Cardiac muscle cell (in vitro differentiated cells and primary cell): ENCODE measurements at places on chromosomes 6 and 20. TPM values are rescaled to one million over a fixed set of nuclear protein-coding genes. Genes with fewer than 3 reads are reported as not detected.
A peak's percentile ranks its signal among the peaks of the same experiment; 100 is the strongest.

Gene CPNE5
- total RNA-seq = 29.2 and 52.1 TPM in 2 replicates

Gene SLC26A8
- not detected in 2 replicates for total RNA-seq

Gene SLC32A1
- not detected in 2 replicates for total RNA-seq

Gene C20orf144
- total RNA-seq = 0.21 TPM in 1 of 2 replicates, not detected in the other

Gene PRDM13
- not detected in 2 replicates for total RNA-seq

Gene ADTRP
- not detected in 2 replicates for total RNA-seq

Gene CD40
- 0.35 and 0.42 TPM in 2 replicates for total RNA-seq

Gene TULP1
- 4.8 and 5.2 TPM in 2 replicates for total RNA-seq

Gene HLA-DMB
- total RNA-seq = not detected in 2 replicates

Gene STX16
- 29.9 and 58.1 TPM in 2 replicates for total RNA-seq

Gene GRM4
- 0.25 and 0.42 TPM in 2 replicates for total RNA-seq

GRCh38 chr20:44861531-44862006 is 23.9 kb upstream of the YWHAB start:
- no peaks in the 10 kb centered on the region for H3K36me3 ChIP-seq
- H3K27me3 ChIP-seq = no peaks in the 10 kb centered on the region
- no peak for DNase-seq
- peaks cover 8% of the 10 kb centered on the region for H3K4me1 ChIP-seq
- H3K4me3 ChIP-seq = no peak overlapping the region

DNA sequence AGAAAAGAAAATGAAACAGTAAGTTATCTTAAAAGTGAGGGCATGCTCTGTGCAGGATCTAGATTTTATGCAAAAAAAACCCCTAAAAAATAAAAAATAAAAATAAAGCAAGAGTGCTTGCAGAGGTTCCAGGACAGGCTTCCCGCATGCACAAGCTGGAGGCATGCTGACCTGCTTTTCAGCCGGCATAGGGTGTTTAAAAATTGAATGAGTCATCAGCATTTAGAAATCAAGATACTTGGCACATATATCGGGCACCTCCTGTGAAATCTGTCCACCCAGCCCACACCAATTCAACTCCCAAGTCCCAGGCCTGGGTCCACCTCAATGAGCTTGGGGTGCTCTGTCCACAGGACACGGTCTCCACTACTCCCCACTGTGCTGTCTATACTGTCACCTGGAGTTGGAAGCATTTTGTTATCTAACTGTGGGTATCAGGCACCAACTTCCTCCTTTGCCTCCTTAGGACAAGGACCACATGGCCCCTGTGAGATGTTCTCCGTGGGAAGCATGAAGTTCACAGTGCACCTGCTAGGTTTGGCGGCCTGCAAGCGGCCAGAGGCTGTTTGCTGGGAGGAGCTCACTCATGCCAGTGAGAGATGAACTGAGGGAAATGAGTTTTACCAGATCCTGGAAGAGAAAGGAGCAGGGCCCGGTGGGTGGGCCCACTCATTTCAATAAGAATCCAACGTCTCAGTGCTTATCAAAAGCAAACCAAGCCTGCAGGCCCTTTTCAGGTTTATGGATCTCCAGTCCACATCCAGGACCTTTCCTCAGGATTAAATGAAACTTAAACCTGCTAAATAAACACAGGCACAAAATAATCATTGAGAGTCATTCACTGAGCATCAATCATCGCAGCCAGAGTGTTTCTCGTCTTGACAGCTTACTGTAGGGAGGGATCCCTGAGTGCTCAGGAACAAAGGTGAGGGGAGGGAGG is 121.1 kb downstream of the FOXA2 start:
- H3K27ac ChIP-seq = no peak overlapping the region
- no peaks in the 10 kb centered on the region for H3K4me1 ChIP-seq
- peaks cover 37% of the 10 kb centered on the region for H3K27me3 ChIP-seq

DNA sequence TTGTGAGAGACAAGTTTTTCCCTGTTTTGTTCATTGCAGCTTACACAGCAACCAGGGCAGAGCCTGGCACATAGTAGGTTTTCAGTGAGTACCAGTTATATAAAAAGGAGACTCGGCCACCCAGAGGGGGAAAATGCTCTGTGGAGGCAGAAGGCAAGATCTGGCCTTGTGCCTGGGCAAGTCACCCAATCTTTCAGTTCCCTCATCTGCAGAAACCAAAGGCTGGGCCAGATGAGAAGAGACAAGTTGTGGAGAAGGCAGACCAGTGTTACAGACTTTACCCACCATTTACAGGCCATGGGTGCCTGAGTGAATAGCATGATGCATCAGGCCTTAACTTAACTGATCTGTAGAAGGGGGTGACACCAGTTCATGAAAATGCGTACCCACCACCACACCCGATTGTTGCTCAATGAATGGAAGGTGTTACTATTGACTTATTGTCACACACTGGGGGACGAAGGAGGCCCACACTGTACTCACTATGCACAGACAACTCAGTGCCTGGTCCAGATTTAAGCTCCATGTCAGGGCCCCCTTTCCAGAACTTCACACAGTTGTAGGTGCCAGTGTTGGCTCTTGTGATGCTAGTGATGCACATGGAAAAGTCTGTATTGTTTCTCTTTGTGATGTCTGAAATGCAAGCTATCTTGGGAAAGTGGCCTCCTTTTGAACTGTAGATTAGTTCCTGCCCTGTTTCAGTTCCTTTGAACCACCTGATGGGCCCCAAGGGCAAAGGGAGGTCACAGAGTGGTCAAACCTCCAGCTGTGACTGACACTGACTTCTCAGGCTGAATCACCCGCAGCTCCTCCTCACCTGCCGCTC is 64.3 kb upstream of the SIRPG start:
- no peaks in the 10 kb centered on the region for H3K4me1 ChIP-seq
- H3K36me3 ChIP-seq = no peaks in the 10 kb centered on the region
- H3K27me3 ChIP-seq = peaks cover 45% of the 10 kb centered on the region
- no peak overlapping the region for H3K27ac ChIP-seq
- H3K4me3 ChIP-seq = no peak overlapping the region
- DNase-seq = no peak

DNA sequence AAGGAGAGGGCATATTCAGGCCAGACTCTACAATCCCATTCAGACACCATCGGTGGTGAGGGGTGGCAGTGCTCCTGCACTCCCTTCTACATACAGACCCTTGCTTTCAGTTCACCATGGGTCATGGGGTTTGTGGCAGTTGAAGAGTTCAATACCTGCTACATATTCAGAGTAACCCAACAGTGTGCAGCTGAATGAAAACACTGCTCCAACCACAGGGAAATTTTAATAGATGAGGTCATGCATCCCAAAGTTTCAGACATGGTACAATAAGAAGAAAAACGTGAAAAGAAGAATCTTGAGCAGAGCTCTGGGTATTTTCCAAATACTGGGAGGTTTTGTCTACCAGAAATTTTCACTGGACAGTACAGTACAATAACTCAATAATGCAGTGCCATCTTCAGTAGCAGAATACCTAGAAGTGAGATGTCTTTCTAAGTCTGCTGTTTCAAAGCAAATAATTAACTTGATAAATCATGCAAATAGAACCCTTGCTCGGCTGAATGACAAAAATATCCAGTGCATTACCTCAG is 162.1 kb downstream of the PTPRK start:
- H3K27ac ChIP-seq = no peak overlapping the region
- no peak for DNase-seq
- H3K36me3 ChIP-seq = no peaks in the 10 kb centered on the region

DNA sequence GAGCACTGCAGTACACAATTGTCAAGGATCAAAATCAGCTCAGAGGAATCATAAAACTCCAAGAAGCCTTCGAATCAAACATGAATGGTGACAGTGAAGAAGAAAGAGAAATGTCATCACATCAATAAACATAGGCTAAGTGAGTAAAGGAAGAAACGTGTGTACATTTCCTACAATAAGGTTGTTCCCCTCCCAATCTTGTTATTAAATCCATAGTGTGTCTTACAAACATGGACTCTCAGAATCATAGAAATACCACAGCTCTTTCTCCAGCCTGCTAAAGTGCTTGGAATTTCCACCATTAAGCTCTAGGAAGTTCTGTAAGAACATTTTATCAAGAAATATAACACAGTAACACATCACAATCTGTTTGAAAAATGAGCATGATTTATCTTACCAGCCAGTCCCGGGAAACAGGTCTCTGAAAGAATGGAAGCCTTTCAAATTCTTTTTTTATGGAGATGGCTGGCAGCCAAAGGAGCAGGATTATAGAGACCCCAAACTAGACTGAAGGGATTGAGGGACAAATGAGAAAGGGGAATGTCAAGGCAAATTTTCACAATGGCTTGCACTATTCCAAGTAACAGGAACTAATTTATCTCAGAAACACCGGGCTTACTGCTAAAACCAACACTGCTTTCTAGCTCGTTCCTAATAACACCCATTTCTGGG is 4.5 kb upstream of the TNFAIP3 start:
- H3K36me3 ChIP-seq = no peaks in the 10 kb centered on the region
- H3K27me3 ChIP-seq = no peaks in the 10 kb centered on the region
- no peak overlapping the region for H3K27ac ChIP-seq
- peaks cover 39% of the 10 kb centered on the region for H3K4me1 ChIP-seq
- no peak overlapping the region for H3K4me3 ChIP-seq
- DNase-seq = no peak

DNA sequence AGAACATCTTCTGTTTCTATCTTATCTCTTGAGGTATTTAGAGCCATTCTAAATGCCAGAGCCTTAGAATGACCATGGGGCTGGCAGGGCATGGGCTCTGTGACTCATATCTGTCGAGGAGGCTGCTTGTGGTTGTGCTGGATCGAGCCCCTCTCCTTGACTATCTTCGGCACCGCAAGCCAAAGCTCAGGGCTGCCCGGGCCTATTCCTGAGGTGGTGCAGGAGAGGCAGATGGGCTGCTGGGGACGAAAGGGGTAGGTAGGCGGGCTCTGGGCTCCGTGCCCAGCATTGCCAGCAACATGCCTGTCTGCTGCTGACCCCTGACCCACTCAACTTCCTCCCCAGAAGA is 89.9 kb downstream of the NOL4L start:
- no peak overlapping the region for H3K27ac ChIP-seq
- no peaks in the 10 kb centered on the region for H3K36me3 ChIP-seq
- no peaks in the 10 kb centered on the region for H3K27me3 ChIP-seq
- peaks cover 25% of the 10 kb centered on the region for H3K4me1 ChIP-seq

DNA sequence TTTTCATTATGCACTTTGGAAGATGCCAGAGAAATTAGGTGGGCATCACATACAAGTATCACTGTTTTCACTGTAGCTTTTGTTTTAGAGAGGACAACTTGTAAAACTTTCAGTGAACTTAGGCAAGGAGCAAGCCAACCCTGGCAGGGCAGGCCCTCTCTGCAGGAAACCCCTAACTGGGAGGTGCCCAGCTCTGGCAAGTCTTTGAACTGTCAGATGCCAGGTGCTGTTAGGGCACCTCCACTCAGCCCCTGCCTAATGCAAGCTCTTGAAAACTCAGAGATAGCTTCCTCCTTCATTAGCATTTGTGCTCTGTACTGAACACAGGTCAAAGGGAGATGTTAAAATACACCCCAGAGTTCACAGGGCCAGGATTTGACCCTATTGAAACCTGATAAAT is 774.2 kb upstream of the FLRT3 start:
- no peaks in the 10 kb centered on the region for H3K4me1 ChIP-seq
- H3K27me3 ChIP-seq = no peaks in the 10 kb centered on the region
- H3K36me3 ChIP-seq = no peaks in the 10 kb centered on the region
- DNase-seq = peak; percentile 0
- H3K4me3 ChIP-seq = no peak overlapping the region
- H3K27ac ChIP-seq = no peak overlapping the region

DNA sequence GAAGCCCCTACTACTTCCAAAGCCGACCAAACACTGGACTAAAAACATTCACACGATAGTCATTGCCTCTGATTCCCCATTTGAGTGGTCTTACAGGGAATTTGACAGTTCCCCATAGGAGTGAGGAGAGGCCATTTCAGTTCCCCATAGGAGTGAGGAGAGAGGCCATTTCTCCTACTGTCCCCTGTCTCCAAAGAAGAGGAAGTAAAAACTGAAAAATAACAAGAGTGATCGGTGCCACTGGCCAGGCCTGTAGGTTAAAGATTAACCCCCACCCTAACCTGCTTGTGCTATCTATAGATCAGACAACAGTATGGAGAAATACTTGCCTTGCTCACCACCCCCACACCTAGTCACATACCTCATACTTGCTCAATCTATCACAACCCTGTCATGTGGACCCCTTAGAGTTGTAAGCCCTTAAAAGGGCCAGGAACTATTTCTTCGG is 204.0 kb upstream of the MOCS1 start:
- H3K27ac ChIP-seq = no peak overlapping the region
- H3K4me3 ChIP-seq = no peak overlapping the region
- DNase-seq = no peak
- H3K4me1 ChIP-seq = no peaks in the 10 kb centered on the region
- H3K27me3 ChIP-seq = no peaks in the 10 kb centered on the region
- H3K36me3 ChIP-seq = no peaks in the 10 kb centered on the region

- H3K27me3 ChIP-seq = no peaks in the 10 kb centered on the region
- DNase-seq = no peak
- no peak overlapping the region for H3K27ac ChIP-seq
These were observed 492.0 kb upstream of the MARCKS start for GRCh38 chr6:113365191-113365590.

GRCh38 chr6:40444312-40444711 is 142.9 kb downstream of the LRFN2 start:
- no peaks in the 10 kb centered on the region for H3K36me3 ChIP-seq
- no peak for DNase-seq
- peaks cover 3% of the 10 kb centered on the region for H3K27me3 ChIP-seq
- H3K4me3 ChIP-seq = no peak overlapping the region
- H3K4me1 ChIP-seq = no peaks in the 10 kb centered on the region
- H3K27ac ChIP-seq = no peak overlapping the region

DNA sequence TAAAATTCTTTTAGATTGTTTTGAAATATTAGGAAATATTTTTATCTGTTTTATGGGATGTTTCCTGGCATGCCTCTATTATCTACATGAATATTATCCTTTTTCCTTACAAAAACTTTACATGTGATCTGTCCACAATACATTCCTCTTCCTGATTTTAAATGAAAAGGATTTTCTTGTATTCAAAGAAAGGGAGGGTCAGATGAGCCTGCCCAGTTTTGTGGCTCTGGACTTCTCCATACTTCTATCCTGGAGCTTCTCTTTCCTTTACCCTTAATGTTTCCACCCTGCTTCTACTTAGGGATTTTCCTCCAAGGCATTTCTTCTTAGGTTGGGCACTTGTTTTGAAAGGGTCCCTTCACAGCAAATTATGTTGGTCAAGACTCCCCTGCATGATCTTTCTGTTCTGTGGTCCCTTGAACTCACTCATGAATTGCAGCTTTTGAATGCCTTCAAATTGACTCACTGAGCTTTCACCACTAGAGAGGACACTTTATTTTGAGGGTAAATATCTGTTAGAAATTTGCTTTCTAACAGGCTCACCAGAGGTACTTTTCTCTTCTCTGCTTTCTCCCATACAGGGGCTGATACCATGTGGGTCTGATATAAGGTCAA is 104.9 kb downstream of the CENPW start:
- no peak overlapping the region for H3K4me3 ChIP-seq
- no peak overlapping the region for H3K27ac ChIP-seq
- no peaks in the 10 kb centered on the region for H3K36me3 ChIP-seq
- no peaks in the 10 kb centered on the region for H3K27me3 ChIP-seq

- DNase-seq = no peak
- no peaks in the 10 kb centered on the region for H3K36me3 ChIP-seq
- peak overlapping the region; percentile 97 for H3K27ac ChIP-seq
- peak overlapping the region; percentile 93 for H3K4me3 ChIP-seq
- peaks cover 47% of the 10 kb centered on the region for H3K4me1 ChIP-seq
These were observed 602 bp upstream of the TSPYL4 start for GRCh38 chr6:116254297-116255056.

GRCh38 chr6:137412562-137412961 is 81.6 kb downstream of the OLIG3 start:
- peaks cover 33% of the 10 kb centered on the region for H3K4me1 ChIP-seq
- DNase-seq = no peak
- H3K27ac ChIP-seq = no peak overlapping the region
- H3K36me3 ChIP-seq = no peaks in the 10 kb centered on the region
- H3K27me3 ChIP-seq = no peaks in the 10 kb centered on the region

GRCh38 chr6:101404775-101405174 is 11.3 kb downstream of the GRIK2 start:
- H3K4me1 ChIP-seq = no peaks in the 10 kb centered on the region
- peaks cover 51% of the 10 kb centered on the region for H3K27me3 ChIP-seq
- no peaks in the 10 kb centered on the region for H3K36me3 ChIP-seq
- no peak for DNase-seq
- no peak overlapping the region for H3K4me3 ChIP-seq
